ENCODE measurements at places on chromosomes 13 and 19. TPM values are rescaled to one million over a fixed set of nuclear protein-coding genes. Genes with fewer than 3 reads are reported as not detected.

NDUFA11 gene
- total RNA-seq: 291 TPM

ZNF221 gene
- total RNA-seq: 0.68 TPM

APC2 gene
- total RNA-seq: 1.2 TPM

KLF1 gene
- 0.05 TPM for total RNA-seq

KRTDAP gene
- total RNA-seq: not detected

SCEL gene
- total RNA-seq: 1.3 TPM

SULT2B1 gene
- total RNA-seq: 15.6 TPM

VSTM2B gene
- not detected for total RNA-seq

KIR3DL1 gene
- total RNA-seq: not detected

ZNF724 gene
- 0.63 TPM for total RNA-seq

KCNK6 gene
- 4.0 TPM for total RNA-seq

RFPL4A gene
- 0.48 TPM for total RNA-seq

CYSLTR2 gene
- total RNA-seq: not detected

RAB3A gene
- total RNA-seq: 0.51 TPM

KCTD4 gene
- not detected for total RNA-seq

ICAM5 gene
- total RNA-seq: 0.91 TPM

TINCR gene
- 2.4 TPM for total RNA-seq

HOMER3 gene
- total RNA-seq: 28.1 TPM

USE1 gene
- 15.1 TPM for total RNA-seq

SIAH3 gene
- not detected for total RNA-seq

EFNB2 gene
- total RNA-seq: 4.3 TPM

FCAR gene
- not detected for total RNA-seq

COX6B2 gene
- total RNA-seq: 0.61 TPM

PEAK3 gene
- total RNA-seq: 0.22 TPM

PTPRS gene
- total RNA-seq: 29.2 TPM

ATP8A2 gene
- 0.02 TPM for total RNA-seq

NOTCH3 gene
- total RNA-seq: 13.6 TPM

ABHD17A gene
- total RNA-seq: 20.2 TPM

SLC25A41 gene
- total RNA-seq: 0.15 TPM

ERICH6B gene
- not detected for total RNA-seq

FCER2 gene
- not detected for total RNA-seq

FCGBP gene
- 1.2 TPM for total RNA-seq

MTMR6 gene
- total RNA-seq: 8.7 TPM
